ENCODE measurements at places on chromosomes 4 and X.

DNA sequence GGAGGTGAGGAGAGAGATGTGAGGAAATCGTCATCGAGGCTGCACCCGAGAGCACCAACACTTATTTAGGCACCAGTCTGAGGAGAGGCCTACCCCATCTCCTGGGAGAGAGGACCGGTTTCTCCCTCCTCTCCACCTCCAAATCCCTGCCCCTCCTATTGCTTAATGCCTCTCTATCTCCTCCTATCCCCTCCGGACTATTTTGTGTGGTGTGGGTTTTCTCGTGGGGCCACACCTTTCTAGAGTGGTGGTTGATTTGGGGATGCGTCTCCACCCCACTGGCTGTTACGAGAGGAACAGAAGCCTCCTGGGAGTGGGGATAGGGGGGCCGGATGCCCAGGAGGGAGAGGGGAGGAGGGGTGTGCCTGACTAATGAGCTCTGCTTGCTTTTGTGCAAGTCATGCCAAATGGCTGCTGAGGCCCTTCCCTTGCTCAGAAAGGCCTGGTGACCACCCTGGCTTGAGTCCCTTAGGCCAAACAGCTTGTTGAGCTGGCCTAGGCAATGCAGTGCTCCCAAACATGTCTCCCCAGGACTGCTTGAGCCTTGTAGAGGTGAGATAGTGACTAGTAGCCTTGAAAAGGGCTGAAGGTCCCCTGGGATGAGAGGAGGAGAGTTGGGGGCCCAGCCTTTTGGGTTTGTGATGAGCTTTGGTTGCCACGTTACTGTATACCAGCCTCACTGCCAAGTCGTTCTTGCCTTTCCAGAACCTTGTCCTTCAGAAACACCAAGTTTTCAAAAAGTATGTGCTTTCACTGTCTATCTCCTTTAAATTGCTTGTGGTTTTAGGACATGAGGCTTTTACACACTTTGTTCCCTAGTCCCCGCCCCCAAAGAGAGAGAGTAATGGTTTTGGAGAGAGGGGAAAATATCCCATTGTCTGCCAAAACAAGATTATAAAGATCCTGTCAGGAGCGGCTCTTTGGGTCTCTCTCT is 1.2 kb downstream of the MSN start:
- DNase-seq, result peak; percentile 49

DNA sequence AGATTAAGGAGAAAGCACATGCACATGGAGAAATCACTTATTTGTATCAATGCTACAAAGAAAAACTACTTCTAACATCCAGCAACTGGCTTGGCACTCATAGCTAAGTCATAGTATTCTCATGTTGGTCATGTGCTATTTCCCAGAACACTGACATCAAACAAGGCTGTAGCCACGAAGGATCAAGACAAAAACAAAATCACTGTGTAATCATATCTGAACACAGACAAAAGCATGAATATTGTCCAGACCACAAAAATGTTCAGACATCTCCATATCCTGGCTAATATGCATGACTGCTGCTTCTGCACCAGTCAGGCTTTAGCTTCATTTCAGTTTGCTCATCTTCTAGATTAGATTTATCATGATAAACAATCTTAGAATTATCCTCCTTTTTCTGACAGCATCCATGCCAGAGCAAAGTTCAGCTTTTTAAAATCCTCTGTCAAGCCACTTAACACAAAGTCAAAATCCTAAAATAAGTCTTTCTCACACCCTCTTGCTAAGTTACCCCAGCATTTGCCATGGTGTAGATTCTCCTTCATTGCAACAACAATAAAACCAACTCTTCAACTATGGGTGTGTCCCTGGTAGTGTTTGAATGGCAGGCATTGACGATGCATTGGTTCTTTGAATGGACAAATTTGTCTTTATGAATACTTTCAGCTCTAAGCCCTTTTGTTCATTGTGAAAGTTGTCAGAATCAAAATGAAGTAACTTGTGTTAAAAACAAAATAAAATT is 39.1 kb upstream of the NPFFR2 start:
- DNase-seq, result no peak

DNA sequence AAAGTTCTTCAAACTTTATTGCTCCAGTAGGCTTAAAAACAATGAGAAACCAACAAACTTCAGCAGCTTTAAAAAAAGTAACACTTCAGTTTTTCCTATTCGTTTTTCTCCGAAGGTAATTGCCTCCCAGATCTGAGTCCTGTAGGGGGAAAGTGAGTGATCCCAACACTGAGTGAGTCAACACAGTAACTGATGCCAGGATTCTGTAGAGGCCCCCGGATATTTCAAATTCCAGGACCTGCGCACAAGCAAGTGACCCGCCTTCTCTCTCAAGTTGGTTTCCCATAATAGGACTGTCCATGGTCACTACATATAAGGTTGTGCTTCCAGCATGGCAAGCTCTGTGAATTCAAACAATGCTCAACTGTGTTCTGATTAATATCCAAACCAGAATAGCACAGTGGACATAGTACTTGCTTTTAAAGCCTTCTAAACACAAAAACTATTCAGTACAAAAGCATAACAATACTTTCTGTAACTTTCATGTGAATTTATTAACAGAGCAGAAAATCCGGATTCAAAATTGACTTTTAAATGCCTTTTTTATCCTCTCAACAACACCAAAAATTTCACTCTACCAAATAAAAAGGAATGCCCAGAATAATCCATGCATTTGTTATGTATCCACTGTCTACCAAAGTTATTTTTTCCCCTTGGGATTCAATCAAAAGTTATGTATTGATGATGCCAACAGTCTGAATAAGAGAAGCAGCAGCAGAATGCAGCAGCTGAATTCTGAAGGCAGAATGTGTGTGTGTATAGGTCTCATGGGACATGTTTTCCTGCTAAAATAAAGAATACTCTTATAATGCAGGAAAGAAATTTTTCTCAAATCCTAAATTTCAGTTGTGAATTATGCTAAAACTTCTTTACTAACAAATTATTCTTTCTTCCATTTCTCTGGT is at the start of gene DMD:
Gene DMD, minus strand, starts transcription at position 194 of the 905 bp plus-strand sequence. CDS start 237 bp downstream, outside the sequence.
- DNase-seq, result no peak

GRCh38 chr4:107432451-107432850 is 287.6 kb downstream of the PAPSS1 start:
- DNase-seq, result no peak

DNA sequence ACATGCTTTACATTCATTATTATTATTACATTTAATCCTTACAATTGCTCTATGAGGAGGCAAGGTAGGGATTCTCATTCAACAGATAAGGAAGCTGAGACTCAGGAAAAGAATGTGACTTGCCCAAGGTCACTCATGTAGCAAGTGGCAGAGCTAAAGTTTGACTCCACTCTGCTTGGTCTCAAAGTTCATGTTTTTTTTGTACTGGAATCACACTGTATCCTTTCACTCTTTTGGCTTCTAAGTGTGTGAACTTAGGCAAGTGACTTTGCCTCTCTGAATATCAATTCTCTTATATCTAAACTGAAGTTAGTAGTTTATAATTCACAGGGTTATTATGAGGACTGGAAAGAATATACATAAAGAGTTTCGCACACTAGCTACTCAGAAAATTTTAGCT is 247.9 kb upstream of the AR start:
- DNase-seq, result no peak

- no peak for DNase-seq
Observed at GRCh38 chr4:38800961-38801450, 3.6 kb downstream of the TLR1 start.

GRCh38 chr4:110640576-110640975 is 17.7 kb upstream of the PITX2 start:
- DNase-seq, result no peak

- DNase-seq, result no peak
Observed at GRCh38 chr4:89563431-89563830, 255.8 kb upstream of the GPRIN3 start.

DNA sequence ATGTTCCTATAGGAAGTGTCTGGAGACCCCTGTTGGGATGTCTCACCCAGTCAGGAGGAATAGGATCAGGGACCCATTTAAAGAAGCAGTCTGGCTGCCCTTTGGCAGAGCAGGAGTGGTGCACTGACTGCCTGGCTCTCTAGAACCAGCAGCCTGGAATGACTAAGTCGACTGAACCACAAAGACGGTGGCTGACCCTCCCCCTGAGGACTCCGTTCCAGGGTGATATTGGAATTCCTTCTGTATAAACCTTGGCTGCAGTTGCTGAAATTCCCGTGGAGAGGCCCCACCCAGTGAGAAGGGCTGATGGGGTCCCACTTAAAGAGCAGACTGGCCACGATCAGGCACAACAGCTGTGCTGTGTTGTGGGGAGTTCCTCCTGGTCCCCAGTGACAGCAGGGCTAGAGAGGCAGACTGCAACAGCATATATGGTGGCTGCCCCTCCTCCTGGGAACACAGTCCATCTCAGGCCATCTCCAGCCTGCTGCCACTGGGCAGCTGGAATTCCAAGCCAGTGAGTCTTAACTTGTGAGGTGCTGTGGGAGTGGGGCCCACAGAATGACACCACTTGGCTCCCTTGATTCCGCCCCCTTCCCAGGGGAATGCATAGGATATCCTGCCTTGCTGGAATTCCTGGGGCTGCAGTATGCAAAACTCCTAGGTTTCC is 41.8 kb upstream of the RLIM start:
- no peak for DNase-seq

GRCh38 chr4:142922720-142923119 is 76.6 kb upstream of the INPP4B start:
- DNase-seq, result no peak

DNA sequence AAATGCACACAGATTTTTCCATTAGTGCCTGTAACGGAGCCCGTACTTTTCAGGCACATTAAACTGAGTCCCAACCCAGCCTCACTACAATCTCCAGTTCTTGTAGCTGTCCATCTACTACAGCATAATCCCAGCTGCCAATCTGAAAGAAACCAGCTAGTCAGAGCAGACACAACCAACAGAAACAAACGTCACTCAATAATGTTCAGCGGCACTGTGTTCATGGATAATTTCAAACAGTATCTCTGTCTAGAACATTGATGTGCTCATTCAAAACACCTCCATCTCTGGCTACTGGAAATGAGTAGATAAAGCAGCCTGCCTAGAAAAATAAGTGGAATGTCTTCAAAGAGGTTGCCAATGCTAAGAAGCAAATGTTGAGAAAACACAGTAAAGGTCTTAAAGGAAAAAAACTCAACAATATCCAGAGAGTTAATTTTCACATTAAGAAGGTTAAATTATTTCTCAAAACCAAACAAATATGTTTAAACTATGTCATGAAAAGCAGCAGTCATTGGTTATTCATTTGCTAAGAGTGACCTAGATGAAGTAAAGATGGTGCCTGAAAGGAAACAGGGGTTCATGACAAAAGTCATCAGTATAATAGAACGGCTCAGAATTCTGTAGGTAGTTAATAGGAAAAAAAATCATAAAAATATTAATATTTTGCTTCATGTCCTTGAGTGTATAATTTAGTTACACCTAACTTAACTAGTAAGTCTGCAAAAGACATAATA is 245.1 kb upstream of the MAB21L2 start:
- no peak for DNase-seq

- no peak for DNase-seq
Observed at GRCh38 chr4:20483416-20483815, 216.8 kb upstream of the PACRGL start.

GRCh38 chrX:134948333-134949241 is 42.2 kb upstream of the SMIM10 start:
- DNase-seq, result no peak

GRCh38 chrX:18620349-18620748 is 51.6 kb downstream of the RS1 start:
- DNase-seq, result no peak

- DNase-seq, result no peak
Observed at GRCh38 chr4:69321153-69321729, 41.0 kb downstream of the UGT2B28 start.

- no peak for DNase-seq
Observed at GRCh38 chr4:69951602-69952001, 13.9 kb downstream of the CSN2 start.

DNA sequence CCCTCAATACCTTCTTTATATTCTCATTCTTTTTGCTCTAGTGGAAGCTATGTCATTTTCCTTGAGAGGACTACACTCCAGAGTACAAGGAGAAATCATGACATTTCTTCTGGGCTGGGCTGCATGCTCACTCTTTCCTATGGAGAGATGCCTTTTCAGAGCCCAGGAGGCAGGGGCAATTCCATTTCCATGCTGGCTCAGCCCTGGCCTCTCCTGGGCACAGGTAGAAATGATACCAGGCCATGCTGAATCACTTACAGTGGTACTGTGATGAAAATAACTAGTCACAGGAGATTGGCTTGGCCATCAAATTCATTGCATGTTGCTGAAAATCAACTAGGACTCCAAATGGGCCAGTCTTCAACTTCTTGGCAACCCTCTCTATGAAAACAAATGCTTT is 34.0 kb upstream of the PPARGC1A start:
- no peak for DNase-seq

GRCh38 chr4:99868126-99868596 is 26.1 kb downstream of the LAMTOR3 start:
- no peak for DNase-seq

DNA sequence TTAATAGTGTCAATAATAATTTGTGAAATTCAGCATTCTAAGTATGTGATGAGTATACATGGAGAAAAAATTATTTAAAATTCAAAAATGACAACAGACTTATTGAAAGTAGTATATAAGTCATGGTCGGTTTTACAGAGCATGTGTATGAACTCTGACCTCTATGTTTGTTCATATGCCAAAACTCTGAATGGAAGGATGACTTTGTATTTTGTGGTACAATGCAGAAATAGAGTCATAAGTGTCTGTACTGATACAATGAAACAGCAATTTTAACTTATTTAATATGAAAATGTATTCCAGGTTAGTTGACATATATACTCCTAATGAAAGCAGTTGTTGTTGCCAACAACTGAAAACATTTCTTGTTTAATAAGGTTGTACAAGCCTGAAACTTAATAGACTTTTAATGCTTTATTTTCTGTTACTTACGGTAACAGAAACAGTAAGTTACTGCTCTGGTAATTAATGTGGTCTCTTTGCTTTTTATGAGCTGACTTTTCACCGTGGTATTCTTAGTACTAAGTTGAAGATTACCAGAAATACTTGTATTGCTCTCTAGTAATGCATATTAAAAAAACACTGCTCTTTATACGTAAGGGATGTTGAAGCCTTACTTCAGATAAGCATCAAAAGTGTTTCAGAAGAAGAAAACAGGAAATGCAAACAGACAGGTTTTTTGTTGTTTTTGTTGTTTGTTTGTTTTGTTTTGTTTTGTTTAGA is 1.9 kb downstream of the UBE2K start:
- DNase-seq, result no peak

DNA sequence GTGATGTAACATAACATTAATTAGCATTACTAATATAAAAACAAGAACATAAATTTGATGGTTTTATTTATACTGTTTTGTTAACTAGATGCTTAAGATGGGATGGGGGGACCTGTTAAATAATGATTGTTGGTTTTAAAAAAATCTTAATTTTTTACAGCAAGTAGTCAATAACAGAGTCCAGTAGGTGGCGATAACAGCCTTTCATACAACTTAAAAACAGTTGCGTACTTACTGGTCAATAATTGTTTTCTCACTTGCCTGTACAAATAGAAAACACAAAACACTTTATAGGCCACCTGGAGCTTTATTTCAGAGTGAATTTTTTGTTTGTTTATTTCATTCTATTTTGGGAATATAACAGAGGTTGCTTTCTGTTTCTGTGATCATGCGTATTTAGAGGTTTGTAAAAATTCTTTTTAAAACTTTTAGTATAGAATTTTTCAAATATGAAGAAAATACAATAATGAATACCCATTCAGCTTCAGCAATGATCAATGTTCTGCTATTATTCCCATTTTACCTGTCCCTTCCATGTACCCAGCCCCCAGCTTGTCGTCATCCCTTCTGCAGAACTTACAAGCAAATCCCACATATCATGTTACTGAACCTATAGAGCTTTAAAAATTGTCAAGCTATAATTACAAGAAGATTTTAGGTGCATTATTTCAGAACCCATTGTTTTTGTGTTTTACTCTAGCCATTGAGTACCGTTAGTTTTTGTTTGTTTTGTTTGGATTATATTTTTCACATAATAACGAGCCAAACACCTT is 97.1 kb downstream of the MRPL1 start:
- no peak for DNase-seq
